Activated naive CD4-positive, alpha-beta T cell treated with anti-CD3 and anti-CD28 coated beads, Interleukin-2, amount 50 U/mL, for 72 hours (primary cell): ENCODE measurements at places on chromosomes 1 and 21.

GRCh38 chr1:101236516-101237228 lies at the start of gene S1PR1:
TSS of gene S1PR1 (plus strand) at chr1:101237019. CDS start at chr1:101238985, 1,966 bp downstream.
- peak; percentile 77 for DNase-seq

DNA sequence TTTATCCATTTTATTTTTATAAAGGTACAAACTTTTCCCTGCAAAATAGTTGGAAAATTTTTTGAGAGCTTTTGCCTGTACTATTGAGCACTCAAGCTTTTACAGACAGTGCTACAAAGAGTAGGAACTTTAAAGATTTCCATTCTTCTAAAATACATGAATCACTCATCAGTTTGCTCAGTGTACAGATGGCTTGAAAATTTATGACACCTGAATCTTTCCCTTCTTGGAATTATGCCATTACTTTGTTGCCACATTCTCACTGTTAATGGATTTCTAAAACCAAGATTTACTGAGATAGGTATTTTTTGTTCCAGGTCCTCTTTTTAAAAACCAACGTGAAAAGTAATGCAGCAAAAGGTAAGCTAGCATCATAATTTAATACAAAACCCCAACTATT lies 76.0 kb downstream of the GPATCH2 start:
- DNase-seq: no peak

- no peak for DNase-seq
These were observed 26.9 kb upstream of the TCEA3 start for GRCh38 chr1:23451441-23451840.

DNA sequence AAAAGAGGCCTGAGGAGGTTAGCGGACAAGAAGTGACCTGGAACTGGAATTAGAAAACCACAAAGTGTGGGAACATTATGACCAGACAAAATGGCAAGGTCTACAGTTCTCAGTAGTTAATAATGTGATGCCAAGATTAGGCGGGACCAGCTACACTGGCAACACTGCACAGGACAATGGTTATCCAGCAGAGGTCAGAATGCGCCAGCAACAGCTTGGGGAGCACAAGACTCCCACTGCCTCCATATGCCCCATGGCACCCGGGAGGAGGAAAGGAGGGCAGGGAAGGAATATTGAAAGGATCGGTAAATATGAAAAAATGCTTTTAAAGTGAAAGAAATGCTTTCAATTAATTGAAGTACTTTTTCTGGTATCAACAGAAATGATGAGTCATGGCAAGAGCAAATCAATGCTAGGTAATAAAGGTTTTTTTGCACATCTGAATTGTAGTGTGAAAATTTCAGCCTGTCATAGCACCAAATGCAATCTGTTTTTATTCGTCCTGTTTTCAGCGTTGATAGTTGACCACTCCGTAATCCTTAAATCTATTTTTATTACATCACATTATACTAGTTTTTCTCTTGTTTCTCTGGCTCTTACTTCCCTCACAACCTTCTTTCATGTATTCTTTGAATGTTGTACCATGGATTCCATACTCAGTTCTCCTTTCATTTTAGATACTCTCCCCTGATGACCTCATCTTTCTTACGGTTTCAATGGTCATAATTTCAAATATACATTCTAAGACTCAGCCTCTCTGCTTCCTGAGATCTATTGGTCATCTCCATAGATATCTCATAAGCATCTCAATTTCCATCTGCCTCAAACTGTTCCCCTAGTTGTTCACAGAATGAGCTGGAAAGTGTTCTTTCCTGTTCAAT lies 30.7 kb downstream of the VCAM1 start:
- DNase-seq: no peak

DNA sequence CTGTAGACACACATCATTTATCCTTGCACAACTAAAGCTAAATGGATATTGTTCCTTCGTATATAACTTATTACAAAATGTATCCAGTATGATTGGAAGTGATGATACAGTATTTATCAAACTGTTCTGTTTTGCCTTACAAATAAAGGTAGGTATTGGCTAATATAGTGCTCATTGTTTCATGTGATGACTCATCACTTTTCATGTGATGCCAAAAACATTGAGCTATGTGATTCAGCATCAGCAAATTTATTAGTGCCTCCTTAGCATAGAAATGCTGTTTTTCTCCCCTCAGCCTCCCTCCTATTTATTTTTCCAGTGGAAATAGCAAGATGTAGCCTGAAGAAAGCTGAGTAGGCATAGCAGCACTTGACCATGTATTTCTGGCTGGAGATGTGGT lies 228.6 kb upstream of the LYPLAL1 start:
- DNase-seq: no peak

DNA sequence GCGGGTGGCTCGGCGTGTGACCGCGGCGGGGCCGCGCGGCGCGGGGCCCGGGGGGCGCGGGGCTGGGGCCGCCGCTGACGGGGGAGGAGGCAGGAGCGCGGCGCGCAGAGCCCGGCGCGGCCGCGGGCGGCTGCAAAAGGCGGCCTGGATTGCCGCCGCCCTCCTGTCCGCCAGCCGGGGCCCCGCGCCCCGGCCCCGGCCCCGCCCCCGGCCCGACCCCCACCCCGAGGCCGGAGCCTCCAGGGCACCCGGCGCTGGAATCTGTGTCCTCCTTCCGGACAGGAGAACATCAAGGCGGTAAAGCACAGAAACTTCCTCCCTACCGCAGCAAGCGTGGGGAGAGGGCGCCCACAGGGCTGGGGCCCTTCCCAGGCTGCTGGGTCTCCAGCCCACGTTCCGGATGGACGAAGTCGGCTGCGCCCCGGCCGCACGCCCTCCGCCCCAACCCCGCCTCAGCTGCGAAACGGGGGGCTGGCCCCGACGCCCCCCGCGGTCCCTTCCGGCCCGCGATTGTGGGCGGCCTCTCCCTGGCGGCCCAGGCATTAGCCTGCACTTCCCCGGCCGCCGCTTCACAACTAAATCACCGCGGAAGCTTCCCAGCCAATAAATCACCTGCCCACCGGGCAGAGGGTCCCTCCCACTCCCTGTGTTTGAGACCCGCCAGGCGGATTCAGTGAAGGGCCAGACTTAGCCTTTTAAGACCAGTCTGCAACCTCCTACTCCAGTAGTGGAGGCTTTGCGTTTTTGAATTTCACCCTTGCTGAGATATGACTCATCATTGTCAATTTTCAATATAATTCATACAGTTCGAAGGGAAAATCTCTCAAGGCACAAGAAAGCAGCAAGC lies 106.0 kb downstream of the SLC45A1 start:
- DNase-seq: peak; percentile 72

DNA sequence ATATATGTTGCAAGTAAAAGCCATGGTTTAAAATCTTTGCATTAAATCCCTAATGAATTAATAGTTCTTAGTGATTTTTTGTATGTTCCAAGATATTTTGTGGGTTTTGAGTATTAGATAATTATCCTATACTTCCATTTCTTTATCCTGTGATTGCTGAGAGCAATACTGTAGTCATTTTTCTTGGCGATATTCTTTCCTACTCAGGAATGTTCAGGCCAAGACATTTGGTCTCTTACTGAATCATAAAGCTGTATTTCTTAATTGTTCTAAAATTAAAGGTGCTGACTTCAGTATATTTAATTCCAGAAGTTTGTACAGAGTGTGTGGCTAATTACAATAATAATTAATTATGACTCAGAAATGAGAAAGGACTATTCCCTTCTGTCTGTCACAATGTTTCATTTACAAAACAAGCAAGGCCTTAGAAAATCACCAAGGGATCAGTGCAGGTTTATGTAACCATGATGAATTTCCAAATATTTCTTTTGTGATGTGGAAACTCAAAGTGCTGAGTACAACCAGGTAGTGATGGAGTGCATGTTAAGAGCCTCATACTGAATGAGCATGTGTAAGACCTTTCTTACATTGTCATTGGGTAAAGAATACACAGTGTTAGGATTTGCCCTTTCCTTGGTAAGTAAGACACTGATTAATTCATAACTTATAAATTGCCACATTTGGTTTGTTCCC lies 161.2 kb downstream of the HMCN1 start:
- DNase-seq: no peak

DNA sequence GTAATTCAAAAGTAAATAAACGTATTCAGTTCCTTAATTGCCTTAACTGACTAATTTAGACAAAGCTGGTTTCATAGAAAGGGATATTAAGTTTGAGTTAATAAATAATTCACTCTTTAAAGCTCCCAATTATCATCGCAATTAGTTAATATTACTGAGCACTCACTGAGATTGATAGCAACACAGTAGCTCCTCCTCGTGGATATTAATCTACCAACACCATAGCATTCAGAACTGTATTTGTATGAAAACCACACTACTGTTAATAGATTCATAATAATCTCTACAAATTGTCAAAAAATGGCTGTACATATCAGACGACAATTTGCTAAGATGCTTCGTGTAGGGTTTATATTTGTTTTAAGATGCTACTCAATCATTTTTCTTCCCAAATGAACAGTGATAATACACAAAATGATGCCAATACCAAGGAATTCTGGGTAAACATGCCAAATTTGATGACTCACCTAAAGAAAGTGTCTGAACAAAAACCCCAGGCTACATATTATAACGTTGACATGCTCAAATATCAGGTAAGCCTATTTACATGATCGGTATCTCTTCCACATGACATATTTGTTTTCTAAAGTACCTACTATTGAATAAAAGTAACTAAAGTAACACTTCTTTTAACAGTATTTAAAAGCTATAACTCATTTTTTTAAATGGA lies 18.8 kb upstream of the DYNLT5 start:
- no peak for DNase-seq

GRCh38 chr21:44914176-44914874 lies 6.4 kb downstream of the ITGB2 start:
- DNase-seq: no peak

DNA sequence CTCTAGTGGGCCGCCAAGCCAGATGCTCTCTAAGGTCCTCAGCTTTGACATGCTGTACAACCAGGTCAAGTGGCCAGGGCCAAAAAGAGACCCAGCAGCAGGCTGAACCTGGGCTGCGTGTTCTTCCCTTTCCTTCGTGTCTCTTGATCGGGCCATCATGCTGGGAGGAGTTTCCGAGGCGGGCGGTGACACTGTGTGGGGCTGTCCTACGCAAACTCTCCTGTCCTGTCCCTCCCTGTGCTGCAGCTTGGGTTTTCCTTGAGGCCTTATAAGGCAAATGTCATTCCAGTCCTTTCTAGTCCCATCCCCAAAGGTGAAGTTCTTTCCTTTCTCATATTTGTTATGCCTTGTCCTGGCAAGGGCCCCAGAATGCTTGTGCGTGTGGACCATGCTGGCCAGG lies 56.7 kb downstream of the ARHGEF10L start:
- DNase-seq: no peak

- DNase-seq: no peak
These were observed 470 bp downstream of the HSD11B1 start for GRCh38 chr1:209705033-209705598.

DNA sequence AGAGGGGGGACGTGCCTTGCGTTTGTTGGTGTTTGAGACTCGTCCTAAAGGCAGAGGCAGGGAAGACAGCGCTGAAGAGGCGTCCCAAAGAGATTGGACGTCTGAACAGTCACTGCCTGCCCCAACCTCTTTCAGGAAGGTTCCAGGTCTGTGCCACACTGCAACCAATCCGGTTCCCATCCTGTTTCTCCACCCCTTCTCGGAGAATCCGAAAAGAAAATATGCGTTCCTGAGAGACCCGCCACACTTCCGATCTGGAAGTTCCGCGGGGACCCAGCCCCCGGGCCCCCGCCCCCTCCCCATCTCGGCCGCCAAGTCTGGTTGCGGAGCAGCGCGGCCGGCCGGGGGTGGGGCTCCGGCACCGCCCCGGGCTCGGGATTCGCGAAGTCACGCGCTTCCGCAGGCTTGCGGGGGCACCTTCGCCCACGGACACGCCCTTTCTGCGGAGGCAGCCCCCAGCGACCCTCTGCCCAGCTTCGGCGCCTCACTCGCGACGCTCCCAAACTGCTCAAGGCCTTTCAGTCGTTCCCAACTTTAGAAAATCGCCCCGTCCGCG lies 124.5 kb upstream of the DPYD start:
- DNase-seq: no peak

GRCh38 chr1:50417946-50418599 lies 5.2 kb downstream of the DMRTA2 start:
- DNase-seq: no peak

- DNase-seq: no peak
These were observed 31.9 kb downstream of the NGF start for GRCh38 chr1:115306146-115306545.

GRCh38 chr1:230544758-230545157 lies 97.5 kb upstream of the COG2 start:
- DNase-seq: no peak

DNA sequence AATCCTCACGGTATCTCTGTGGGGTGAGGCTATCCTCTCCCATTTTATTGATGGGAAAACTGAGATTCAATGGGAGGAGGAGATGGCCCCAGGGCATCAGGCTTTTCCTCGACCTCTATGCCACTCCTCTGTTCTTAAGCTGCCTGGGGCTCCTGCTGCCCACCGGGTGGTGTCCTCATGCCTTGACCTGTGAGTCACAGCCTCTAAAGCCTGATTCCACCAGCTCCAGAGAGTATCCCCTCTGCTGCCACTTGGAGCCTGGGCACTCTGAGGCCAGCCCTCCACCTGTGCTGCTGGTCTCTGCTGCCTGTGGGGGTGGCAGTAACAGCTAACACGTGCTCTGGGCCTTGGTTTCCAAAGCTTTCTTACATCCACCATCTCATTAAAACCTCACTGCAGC lies 241.2 kb downstream of the TRABD2B start:
- DNase-seq: no peak

- DNase-seq: no peak
These were observed 3.9 kb downstream of the CNTN2 start for GRCh38 chr1:205046870-205047269.

GRCh38 chr1:213987927-213988506 lies at the start of gene PROX1:
TSS of gene PROX1 (plus strand) at chr1:213987973. CDS start at chr1:213996536, 8,563 bp downstream.
- DNase-seq: no peak

GRCh38 chr1:211469938-211470529 lies 21.9 kb downstream of the RD3 start:
- DNase-seq: no peak

GRCh38 chr1:109763646-109764415 lies at the start of gene EPS8L3:
TSS of gene EPS8L3 (minus strand) at chr1:109763923. CDS start at chr1:109761749, 2,174 bp downstream.
- no peak for DNase-seq

GRCh38 chr1:34868230-34869049 lies 8.9 kb upstream of the SMIM12 start:
- DNase-seq: no peak

DNA sequence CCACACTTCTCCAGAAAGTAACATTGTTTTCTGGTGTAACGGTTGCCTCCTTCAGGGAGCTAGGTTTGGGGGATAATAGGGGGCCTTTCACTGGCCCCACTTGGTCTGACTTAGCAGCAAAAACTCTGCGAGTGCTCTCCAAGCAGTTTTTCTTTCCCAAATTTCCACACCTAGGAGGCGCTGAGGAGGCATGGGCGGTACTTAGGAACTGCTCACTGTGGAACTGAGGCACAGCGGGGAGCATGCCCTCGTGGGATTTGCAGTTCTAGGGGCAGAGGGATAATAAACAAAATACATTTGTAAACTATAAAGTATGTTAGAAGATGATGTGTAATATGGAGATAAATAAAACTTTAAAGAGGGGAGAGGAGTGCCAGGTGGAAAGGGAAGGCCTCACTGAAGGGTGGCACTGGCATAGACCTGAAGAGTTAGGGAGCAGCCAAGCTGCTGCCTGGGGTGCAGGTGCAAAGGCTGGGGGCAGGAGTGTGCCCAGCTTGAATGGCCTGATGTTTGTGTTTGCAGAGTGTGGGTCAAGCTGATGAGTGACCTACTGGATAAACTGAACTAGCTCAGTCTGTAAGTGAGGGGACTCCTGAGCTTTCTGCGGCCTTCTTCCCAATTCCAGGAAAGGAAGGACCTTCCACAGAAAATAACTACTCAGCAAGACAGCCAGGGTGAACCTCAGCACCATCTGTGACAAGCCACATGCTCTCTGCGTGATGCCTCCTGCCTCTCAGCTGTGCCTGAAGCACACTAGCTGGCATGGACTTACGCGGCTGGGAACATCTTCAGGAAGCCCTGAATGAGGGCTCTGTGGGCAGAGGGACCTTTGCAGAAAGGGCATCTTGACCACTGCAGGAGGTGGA lies 1.9 kb downstream of the EPHX1 start:
- no peak for DNase-seq
